Activated CD4-positive, alpha-beta T cell treated with anti-CD3 and anti-CD28 coated beads for 48 hours (primary cell): ENCODE measurements at places on chromosomes 3 and 15.

DNA sequence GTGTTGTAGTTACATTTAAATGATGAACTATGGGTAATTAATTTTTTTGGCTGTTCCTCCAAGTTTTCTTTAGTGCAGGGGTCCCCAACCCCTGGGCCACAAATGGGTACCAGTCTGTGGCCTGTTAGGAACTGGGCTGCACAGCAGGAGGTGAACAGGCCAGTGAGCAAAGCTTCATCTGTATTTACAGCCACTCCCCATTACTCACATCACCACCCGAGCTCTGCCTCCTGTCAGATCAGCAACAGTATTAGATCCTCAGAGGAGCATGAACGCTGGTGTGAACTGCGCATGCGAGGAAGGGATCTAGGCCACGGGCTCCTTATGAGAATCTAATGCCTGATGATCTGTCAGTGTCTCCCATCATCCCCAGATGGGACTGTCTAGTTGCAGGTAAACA, 75.9 kb upstream of the RPL35A start:
- no peak for DNase-seq

DNA sequence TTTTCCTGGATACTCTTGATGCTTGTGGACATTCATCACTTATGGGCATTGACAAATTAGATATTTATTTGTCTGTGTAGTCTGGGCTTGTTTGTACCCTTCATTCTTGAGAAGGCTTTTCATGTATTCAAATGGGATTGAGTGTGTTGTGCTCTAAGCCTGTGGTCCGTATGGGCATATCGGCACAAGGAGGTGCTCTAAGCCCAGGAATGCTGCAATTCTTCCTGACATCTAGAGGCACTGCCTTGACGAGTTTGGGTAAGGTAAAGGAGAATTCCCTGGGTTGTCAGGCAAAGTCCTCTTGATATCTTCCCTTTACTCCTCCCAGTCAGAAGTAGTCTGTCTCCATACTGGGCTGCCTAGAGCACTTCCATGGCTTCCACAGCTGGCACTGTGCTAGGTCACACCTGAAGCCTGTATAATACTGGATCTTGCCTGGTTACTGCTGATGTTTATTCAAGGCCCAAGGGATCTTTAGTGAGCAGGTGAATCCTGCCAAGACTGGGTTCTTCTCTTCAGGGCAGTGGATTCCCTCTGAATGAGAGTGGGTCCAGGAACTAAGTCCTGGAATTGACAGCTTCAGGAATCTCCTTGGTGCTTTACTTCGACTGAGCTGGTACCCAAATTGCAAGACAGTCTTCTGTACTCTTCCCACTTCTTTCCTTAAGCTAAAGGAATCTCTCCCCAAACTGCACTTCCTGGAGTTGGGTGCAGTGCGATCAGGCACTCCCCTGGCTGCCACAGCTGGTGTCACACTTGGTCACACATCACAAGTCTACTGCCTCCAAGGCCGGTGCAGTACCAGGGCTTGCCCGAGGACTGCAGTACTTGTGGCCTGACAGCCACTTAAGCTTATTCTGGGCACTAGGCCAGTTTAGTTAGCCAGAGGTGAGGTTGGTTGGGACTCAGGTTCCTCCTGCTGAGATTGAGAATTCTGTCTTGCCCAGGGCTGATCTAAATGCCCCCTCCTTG, 46.0 kb downstream of the GALK2 start:
- no peak for DNase-seq

DNA sequence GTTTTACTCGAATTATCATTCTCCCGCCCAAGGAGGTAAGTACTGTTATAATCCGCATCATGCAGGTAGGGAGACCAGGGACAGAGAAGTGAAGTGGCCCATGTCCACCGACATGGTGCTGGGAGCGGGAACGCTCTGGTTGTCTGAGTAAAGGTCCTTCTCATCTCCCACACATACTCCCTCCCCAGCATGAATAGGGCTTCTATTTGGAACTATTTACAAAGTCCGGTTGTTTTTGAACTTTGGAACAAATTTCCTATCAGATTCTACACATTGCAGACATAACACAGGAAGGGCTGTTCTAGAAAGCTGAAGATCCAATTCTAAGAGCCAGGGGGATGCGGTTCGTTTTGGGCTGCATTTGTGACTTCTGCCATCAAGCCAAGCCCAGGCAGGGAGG, 94.8 kb upstream of the TLE3 start:
- DNase-seq: no peak

GRCh38 chr3:112115161-112115739, 17.8 kb downstream of the GCSAM start:
- peak; percentile 9 for DNase-seq

DNA sequence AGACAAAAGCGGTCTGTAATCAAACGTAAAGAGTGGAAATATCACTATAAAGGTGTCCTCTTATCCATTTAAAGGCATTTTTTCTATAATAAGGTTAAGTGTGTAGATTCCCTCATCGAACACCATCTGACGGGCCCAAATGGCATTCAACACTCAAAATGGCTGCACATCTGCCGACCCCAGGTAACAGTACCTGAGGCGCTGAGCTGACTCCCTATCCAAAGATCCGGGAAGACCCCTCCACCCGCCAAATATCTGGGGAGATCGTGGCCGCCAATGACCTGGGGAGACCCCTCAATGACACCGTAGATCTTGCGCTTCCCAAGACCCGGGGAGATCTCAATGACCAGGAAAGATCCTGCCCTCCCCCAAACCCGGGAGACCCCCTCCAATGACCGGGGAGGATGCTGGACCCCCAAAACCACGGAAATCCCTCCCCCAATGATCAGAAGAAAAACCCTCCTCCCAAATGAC, 476 bp downstream of the IP6K2 start:
- DNase-seq: peak; percentile 44

DNA sequence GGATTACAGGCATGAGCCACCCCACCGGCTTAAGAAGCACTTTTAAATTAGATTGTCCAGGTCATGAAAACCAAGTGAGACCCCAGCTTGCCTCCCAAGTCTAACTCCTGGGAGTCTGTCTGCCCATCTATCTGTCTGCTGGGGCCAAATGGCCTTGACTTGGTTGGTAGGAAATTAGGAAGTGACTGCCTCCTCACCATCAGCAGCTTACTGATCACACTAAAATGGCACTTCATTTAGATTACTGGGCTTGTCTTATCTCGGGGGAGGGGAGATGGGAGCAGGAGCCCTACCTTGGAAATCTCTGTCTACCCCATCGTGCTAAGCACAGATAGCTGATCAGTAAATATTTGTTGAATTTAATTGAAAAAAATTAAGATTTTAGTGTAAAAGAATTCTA, 5.6 kb upstream of the LRRC2 start:
- no peak for DNase-seq

DNA sequence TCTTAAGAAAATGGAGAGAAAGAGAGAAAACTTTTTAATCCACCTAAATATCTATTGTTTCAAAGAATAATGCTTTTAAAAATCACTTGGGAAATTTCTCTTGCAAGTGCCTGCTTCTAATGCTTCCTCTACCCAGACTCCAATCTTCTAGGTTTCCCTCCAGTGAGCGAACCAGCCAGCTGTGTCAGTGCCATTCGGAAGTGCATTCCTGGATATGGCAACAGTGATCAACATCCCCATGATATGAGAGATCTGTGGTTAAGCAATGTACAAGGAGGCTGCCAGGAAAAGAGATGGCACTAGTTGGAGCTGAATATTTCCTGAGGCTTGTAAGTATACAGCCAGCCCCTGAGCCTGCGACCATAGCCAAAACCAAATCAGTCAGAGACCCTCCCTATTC, 53.3 kb upstream of the KCNMB2 start:
- DNase-seq: no peak

DNA sequence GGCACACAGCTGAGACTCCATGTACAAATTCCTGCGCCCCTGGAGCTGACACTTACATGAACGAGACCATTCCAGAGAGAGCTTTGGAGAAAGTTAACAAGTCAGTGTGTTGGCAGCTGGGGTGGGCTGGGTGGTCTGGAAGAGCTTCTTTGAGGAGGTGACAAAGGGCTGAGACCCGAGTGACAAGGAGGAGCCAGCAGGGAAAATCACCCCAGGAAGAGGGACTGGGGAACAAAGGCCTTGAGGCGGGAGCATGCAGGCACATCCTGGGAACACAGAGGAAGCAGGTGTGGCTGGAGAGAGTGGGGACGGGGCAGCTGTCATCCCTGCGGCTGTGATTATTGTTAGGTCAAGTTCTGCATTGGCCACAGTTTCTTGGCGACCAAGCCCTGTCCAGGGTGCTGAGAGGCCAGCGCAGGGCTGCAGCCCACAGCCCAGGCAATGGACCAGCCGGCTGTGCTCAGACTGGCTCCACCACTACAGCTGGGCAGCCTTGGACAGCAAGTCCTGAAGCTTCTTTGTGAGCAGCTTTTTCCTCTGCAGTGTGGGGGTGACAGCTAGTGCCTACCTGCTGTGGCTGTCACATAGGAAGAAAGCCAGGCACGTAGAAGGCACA, 34.2 kb upstream of the PRR23E start:
- DNase-seq: no peak

- no peak for DNase-seq
Measured at GRCh38 chr3:28836199-28836598, 444.7 kb upstream of the RBMS3 start.

DNA sequence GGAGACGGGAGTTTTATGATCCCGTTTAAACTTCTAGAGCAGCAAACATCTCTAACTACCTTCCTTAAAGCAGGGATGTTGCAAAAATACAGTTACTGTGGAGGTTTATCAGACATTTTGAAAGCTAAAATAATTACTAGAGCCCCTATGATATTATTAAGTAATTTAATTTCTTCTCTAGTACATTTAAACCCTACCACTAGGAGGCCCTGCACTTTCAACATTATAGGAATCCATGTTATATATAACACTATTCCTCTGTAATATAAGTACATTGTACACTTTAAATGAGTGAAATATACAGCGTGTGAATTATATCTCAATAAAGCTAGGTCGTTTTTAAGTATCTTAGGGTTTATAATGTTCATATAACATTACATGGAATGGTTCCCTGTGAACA, 11.5 kb downstream of the SETMAR start:
- no peak for DNase-seq

GRCh38 chr3:197434830-197435229, 120.9 kb downstream of the BDH1 start:
- no peak for DNase-seq

- DNase-seq: no peak
Measured at GRCh38 chr3:11346416-11346815, 74.2 kb downstream of the ATG7 start.

GRCh38 chr3:115151921-115152320, 4.8 kb upstream of the ZBTB20 start:
- DNase-seq: no peak

DNA sequence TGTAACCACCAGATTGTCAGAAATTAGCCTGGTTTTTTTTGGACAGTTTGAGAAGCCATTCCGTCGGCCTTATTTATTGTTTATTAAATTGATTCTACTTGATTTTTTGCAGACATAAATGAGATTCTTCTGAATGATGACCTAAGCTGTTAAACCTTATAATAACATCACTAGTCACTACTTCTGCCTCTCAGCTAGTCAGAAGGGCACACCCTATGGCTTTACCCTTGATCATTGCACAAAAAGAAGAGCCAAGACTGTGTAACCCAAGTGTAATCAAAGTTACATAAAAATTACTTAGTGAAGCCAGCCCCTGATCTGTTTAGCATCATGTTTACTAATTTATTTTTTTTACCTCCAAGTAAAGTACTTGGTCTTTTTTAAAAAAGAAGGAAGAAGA, 64.3 kb downstream of the CHL1 start:
- DNase-seq: no peak

DNA sequence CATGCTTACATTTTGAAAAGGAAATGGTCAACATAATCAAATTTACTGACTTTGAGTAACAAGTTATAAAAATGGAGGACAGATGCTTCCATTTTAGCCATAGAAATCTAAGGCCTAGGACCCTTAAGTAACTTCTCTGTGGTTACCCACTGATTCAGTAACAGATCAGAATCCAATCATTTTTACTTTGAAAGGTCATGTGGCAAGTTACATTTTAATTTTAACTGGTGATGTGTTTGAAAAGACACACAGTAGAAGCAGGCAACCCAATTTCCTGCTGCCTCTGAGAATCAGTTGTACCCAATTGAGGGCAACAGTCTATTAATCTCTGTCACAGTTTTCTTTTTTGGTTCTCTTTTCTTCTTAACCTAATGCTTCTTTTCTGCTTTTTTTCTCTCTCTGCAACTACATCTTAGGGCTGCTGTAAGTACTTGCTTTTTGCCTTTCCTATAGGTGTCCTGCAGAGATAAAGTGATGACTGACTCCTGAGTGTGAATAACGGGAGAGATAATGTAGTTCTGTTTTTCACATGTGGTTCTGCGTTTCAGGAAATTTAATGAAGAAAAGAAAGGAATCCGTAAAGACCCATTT, 3.3 kb downstream of the ZWILCH start:
- DNase-seq: no peak

- no peak for DNase-seq
Measured at GRCh38 chr3:9008550-9009255, 45.4 kb upstream of the RAD18 start.

DNA sequence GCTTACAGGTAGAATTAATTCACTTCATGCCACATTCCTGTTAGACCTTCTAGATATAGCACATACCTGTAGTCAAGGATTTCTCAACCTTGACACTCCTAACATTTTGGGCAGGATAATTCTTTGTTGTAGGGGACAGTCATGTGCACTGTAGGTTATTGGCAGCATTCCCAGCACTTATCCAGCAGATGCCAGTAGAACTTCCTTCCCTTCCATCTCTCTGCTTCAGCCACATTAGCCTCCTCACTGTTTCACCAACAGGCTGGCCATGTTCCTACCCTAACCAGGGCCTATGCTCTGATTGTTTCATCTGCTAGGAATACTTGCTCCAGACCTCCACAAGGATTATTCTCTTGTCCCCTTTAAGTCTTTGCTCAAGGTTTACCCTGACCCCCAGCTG, 68.0 kb upstream of the STAC start:
- no peak for DNase-seq

GRCh38 chr3:44476181-44476611, 1.3 kb downstream of the ZNF445 start:
- DNase-seq: no peak

DNA sequence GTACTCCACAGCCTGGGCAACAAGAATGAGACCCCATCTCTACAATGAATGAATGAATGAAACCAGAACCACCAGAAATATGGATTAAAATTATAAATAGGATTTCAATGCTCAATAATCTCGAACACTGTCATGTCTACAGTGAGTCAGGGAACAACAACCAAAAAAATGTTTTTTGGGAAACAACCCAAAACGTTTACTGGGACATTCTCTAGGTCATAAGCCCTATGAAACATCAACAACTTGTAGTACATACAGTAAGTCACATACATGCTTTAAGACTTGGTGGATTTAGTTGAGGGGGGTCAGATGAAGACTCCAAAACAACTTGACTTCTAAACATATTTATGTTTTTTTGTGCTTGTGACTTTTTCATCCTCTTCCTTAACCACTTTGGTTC, 511.2 kb downstream of the FOXP1 start:
- no peak for DNase-seq

DNA sequence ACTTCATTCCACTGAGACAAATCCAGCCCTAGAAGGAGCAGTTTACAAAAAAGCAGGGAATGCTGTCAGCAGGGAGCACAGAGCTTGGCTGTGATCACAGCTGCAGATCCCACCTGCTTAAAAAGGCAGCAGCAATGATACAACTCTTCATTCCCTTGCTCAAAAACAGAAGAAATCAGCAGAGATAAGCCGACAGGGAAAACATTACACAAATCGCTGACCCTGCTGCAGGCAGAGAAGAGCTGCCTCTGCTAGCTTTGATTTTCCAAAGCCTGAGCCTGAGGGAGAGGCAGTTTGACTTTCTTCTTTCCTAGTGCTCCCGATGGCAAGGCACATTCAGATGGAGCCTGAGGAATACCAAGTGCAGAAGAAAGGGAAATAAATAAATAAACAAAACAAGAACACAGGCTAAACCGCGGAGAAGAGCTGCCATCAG, 80.2 kb downstream of the SHQ1 start:
- DNase-seq: no peak
